ENCODE measurements at places on chromosomes 6 and 20.
A peak's percentile ranks its signal among the peaks of the same experiment; 100 is the strongest.

- DNase-seq: peak; percentile 86
Observed at GRCh38 chr20:373171-373890, 7.2 kb upstream of the TRIB3 start.

DNA sequence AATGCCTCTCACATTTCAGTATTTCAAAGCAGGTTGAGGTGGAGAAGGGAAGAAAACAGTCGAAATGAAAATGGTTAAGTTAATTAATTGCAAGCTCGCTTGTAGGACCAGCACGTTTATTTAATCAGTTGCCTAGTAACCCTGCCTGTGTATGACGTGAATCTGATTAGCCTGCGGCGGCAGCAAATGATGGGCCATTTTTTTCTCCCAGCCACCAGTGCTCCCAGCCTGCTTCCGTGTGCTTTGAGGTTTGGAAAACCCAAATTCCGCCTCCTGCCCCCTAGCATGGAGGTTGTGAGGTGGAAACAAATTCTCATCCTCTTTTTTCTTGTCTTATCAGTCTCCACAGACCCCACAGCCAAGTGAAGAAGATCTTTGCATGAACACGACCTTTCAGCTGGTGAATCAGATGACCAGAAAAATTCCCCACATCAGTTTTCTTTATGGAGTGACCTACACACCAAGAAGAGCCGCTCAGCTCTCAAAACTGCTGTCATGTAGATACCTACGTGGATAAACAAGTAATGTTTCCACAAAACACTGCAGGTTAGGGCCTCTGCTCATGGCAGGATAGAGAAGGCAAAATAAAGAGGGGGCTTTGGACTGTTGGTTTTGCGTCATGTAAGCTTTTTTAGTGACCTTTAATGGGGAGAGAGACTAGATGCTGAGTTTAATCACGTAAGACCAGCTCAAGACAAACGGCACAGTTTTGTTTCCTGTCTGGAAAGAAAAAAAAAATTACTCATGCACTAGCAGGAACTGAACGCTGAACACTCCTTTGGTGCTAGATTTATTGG is 572.9 kb upstream of the NOX3 start:
- no peak for DNase-seq

- no peak for DNase-seq
Observed at GRCh38 chr6:40350747-40351217, 236.4 kb downstream of the LRFN2 start.

- DNase-seq: no peak
Observed at GRCh38 chr6:104286641-104287040, 573.1 kb downstream of the HACE1 start.

DNA sequence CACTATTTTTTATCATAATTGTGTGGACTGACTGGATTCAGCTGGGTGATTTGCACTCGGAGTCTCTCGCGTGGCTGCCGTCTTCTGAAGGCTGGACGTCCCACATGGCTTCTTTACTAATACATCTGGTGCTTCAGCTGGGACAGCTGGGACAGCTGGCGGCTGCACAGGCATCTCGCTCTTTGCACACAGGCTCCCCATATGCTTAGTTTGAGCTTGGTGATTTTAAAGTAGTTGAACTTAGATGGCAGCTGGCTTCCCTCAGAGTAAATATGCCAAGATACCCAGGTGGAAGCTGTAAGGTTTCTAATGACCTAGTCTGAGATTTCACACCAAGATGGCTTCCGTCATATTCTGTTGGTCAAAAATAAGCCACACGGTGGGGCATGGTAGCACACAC is 38.7 kb upstream of the PPP1R3G start:
- DNase-seq: no peak

DNA sequence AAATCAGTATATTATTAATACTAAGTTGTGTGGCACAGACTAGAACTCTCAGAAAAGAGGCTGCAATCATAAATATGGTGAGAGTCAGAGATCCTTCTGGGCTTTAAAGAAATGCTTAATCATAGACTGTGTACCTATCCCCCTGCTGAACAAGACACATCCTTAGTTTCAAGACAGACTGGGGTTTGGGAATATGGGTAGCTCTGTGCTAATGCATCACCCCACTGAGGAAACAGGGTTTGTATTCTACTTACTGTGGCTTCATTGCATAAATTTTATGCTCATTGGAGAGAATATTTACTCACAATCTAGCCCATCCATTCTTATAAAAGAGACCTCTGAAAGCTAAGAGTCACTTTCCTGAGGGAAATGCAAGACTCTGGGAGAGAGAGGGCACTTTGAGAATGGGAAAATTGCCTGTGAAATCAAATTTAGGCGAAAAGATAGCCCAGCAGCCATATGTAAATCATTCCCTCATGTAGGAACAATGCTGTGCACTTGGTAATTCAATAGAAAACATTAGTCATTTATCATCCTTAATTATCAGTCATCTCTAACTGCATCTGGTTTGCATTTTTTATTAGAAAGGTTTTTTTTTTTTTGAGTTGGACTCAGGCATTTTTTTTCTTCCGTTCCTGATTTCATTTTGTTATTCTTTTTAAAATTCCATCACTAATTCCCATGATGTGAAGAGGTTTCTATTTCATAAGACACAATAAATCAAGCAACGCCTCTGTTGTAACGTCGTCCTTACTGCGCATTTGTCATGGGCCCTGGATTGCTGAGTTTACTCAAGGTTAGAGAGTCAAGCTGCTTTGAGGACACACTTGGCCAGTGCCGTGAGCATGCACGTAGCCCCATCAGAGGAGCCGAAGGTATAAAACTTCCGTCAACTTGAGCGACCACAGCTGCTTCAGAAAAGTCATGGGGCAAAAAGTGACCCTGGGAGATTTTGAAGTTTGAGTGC is 91.8 kb downstream of the TRMT11 start:
- DNase-seq: peak; percentile 44

DNA sequence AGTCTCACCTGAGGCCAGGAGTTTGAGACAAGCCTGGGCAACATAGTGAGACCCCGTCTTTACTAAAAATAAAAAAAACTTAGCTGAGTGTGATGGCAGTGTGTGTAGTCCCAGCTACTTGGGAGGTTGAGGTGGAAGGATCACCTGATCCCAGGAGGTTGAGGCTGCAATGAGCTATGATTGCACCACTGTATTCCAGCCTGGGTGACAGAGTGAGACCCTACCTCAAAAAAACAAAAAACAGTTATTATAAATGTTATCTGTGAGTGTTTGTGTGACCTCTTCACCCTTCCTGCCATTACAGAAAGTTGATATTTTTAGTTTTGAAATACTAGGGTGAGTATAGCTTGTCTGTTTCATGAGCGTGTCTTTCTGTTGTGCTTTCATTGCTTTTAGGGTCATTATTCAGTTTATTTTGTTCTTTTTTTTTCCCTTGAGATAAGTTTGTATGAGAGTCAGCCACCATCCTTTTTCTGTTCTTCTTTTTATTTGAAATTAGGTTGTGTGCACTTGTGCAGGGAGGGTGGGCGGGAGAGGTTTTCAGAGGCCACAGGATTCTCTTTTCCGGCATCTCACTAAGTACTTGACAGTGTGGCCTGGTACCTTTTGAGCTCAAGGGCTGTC is 26.2 kb downstream of the CDYL start:
- DNase-seq: no peak

GRCh38 chr6:99885051-99885450 is 109.0 kb downstream of the MCHR2 start:
- no peak for DNase-seq

- DNase-seq: no peak
Observed at GRCh38 chr6:125554456-125554855, 195.0 kb upstream of the HEY2 start.

GRCh38 chr20:2838170-2838797 is 2.2 kb downstream of the PCED1A start:
- DNase-seq: no peak

GRCh38 chr20:25549843-25550477 is 35.4 kb downstream of the NINL start:
- peak; percentile 20 for DNase-seq

DNA sequence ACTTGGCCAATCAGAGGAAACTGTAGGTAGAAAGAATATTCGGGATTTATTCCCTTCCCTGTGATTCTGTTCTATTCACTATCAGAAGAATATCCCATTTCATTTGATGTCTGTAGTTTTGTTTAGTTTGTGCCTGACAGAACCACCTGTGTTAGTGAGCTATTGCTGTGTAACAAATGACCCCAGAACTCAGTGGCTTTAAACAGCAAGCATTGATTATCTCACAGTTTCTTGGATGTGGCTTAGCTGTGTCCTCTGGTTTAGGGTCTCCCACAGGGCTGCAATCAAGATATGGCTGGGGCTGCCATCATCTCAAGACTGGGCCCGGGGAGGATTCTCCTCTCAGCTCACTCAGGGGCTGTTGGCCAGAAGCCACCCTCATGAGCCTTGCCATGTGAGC is 143.7 kb downstream of the ZDHHC14 start:
- no peak for DNase-seq

All from HCEC 1CT (cell line).